ENCODE measurements at places on chromosomes 3 and 15.
A peak's percentile ranks its signal among the peaks of the same experiment; 100 is the strongest.

DNA sequence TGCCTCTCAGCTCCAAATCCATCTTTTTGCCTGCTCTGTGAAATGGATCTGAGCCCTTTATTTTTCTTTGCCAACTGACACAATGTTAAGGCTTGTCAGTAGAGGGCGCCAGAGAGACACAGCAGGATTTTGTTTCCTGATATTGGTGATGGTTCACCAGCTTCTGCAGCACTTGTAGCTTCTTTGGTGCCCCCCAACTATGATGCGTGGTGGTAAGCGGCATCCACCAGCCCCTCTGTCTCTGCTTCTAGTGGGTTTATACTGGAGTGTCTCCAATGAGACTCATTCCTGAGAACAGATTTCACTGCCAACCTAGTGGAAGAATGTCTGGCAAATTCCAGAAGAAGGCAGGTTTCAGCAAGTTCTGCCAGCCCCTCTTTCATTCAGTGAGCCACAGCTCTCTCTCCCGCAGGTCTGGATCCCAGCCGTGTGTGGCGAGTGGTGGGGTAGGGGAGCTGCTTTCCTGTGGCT lies 471.9 kb upstream of the FRG2C start:
- no peak for DNase-seq

- DNase-seq, result no peak
Measured at GRCh38 chr15:92009162-92009561, 155.7 kb downstream of the SLCO3A1 start.

DNA sequence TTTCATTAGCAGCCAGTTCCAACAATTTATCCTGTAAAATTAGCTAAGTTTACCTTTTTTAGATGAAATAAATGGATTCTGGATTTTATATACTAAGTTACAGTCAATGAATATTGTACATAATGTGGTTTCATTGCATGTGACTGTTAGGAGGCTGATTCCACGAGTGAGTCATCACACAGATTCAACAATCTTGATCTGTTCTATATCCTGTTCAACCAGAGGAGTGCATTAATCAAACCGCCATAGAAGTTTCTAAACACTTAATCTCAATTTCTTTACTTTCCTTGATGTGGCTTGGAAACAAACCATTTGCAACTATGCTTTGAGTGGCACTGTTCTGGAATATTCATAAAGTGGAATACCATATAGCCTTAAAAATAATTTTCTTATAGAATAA lies 15.3 kb downstream of the DNAJC13 start:
- DNase-seq, result no peak

GRCh38 chr15:75985971-75986370 lies 26.3 kb downstream of the NRG4 start:
- no peak for DNase-seq

DNA sequence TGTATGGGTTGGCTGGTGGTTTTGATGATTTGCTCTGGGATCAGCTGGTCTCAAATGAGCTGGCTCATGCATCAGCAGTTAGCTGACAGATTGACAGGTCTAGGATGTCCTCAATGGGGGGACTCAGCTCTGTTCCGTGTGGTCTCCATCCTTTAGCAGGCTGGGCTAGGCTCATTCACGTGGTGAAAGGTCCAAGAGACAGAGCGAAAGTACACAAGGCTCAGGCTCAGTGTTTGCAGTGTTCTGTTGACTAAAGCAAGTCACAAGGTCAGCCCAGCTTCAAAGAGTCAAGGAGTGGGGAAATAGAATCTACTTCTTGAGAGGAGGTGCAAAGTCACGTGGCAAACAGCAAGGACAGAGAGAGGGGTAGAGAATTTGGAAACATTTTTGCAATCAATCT lies 126.5 kb upstream of the CMC1 start:
- DNase-seq, result no peak

DNA sequence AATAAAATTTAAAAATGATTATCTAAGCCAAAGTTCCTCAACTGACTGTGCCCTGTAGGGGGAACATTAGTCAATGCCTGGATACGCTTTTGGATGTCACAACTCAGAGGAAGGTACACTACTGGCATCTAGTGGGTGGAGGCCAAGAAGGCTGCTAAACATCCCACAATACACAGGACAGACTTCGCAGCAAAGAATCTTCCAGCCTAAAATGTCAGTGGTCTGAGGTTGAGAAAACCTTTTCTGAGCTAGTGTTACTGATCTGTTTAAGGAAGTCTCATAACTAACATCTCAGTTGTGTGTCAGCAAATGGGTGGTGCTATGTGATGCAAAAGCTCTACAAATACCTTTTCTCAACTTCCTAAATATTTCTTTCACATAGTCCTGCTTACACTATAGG lies 20.9 kb upstream of the LDHAL6B start:
- DNase-seq, result peak; percentile 9

- DNase-seq, result no peak
Measured at GRCh38 chr3:21466476-21466875, 284.5 kb downstream of the ZNF385D start.

DNA sequence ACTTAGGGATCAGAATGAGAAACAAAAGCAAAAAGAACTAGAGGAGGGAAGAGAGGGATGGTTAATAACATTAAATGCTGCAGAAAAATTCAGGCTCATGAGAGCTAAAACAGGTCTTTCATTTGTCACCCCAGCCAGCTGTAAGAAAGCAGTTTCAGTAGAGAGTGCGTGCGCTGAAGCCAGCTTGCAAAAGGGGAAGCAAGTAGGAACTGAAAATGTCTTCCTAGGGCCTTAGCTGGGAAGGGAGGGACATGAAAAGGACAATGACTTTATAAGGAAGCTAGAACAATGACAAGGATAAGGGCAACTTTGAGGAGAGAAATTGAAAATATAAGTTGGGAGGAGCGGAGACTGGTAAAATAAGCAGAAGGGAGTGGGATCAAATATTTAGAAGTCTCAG lies 3.1 kb downstream of the CIAO2A start:
- DNase-seq, result peak; percentile 28

DNA sequence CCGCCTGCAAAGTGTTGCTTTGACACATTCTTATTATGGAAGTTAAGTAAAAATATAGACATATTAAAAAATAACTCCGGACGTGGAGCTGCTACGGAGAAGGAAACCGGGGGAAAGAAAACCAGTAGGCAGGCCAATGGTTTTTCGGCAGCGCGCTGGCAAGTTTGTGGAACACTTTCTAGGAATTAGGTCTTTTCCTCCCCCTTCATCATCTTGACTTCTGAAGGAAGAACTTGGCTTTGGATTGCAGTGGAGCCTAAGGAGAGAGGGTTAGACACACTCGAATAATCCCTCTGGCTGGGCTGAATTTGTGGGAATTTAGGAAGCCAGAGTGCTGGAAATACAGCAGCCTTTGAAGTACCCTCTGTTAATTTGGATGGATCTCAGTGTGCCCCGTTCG lies 317 bp downstream of the ROBO2 start:
- no peak for DNase-seq

GRCh38 chr15:63597038-63597790 lies at the start of gene FBXL22:
Gene FBXL22, plus strand, starts transcription at chr15:63597387. Its CDS starts 6 bp downstream, at chr15:63597393.
- DNase-seq, result no peak

Data from SIG-M5 (cell line).